ENCODE measurements at places on chromosomes 16 and 17.
A peak's percentile ranks its signal among the peaks of the same experiment; 100 is the strongest.

GRCh38 chr17:82648742-82649331, 593 bp upstream of the WDR45B start:
- no peak for DNase-seq

DNA sequence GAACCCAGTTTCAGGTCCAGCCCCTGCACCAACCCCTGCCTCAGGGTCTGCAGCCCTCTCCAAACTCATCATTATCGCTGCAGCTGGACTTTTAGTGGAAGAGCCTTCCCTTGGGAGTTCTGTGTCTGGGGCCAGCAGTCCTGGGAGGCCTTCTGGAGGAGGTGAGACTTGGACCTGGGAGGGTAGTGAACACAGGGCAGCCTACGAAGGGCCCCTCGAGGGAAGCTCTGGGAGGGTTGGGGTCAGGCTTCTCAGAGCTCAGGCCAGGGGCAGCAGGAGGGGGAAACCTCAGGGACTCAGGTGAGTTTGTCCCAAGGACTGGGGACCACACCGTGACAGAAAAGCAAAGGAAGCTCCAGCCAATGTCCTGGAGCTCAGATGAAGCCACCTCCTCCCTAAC, 11.3 kb upstream of the SRRM2 start:
- no peak for DNase-seq

- no peak for DNase-seq
Observed at GRCh38 chr17:68353111-68353521, 61.8 kb downstream of the ARSG start.

GRCh38 chr17:80312621-80313135, 52.0 kb downstream of the RNF213 start:
- DNase-seq: no peak

- DNase-seq: no peak
Observed at GRCh38 chr16:83794860-83795554, 12.8 kb upstream of the HSBP1 start.

GRCh38 chr17:21031756-21032396, 10.9 kb downstream of the USP22 start:
- DNase-seq: peak; percentile 51

DNA sequence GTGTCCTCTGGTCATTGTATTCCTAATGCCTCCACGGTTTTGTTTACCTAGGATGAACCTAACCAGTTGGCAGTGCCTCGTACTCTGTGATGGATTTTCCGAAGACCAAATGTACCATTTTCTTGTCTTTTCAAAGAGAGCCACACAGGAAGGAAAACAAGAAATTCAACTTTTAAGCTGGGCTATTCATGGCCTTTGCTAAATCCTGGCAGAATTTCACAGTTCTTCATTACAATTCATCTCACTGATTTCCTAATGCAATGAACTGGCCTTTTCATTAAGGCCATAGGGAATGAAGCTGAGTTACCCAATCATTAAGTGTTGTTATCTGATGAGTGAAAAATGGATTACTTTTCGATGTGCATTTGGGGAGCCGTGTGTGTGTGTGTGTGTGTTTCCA, 7.9 kb upstream of the KCNJ16 start:
- DNase-seq: no peak
